Peyer's patch (tissue), 4 donors: ENCODE measurements at places on chromosomes 7 and 10. TPM values are rescaled to one million over a fixed set of nuclear protein-coding genes. Genes with fewer than 3 reads are reported as not detected.

PTPRE gene
- total RNA-seq = 48.7 TPM

SLC39A12 gene
- not detected for total RNA-seq

DNA sequence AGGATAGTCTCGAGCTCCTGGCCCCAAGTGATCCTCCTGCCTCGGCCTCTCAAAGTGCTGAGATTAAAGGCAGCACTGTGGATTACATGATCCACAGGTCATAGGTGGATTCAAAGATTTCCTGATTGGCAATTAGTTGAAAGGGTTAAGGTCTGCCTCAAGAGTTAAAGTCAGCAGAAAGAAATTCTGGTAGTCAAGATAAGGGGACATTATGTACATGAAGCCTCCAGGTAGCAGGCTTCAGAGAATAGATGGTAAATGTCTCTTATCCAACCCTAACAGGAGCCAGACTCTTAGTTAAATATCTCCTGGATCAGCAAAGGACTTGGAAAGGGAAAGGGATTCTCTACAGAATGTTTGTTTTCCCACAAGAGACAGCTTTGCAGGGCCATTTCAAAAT lies 93.7 kb downstream of the SKIDA1 start:
- H3K4me3 ChIP-seq = no peak overlapping the region
- H3K27me3 ChIP-seq = no peaks in the 10 kb centered on the region
- no peaks in the 10 kb centered on the region for H3K4me1 ChIP-seq
- H3K27ac ChIP-seq = no peak overlapping the region
- no peak for DNase-seq

NCF1 gene
- 46.2 TPM for total RNA-seq

GRCh38 chr10:48456361-48456804 lies 148.5 kb downstream of the ARHGAP22 start:
- no peaks in the 10 kb centered on the region for H3K27me3 ChIP-seq
- no peaks in the 10 kb centered on the region for H3K36me3 ChIP-seq
- no peaks in the 10 kb centered on the region for H3K4me1 ChIP-seq
- H3K27ac ChIP-seq = no peak overlapping the region
- DNase-seq = peak; percentile 64

DNA sequence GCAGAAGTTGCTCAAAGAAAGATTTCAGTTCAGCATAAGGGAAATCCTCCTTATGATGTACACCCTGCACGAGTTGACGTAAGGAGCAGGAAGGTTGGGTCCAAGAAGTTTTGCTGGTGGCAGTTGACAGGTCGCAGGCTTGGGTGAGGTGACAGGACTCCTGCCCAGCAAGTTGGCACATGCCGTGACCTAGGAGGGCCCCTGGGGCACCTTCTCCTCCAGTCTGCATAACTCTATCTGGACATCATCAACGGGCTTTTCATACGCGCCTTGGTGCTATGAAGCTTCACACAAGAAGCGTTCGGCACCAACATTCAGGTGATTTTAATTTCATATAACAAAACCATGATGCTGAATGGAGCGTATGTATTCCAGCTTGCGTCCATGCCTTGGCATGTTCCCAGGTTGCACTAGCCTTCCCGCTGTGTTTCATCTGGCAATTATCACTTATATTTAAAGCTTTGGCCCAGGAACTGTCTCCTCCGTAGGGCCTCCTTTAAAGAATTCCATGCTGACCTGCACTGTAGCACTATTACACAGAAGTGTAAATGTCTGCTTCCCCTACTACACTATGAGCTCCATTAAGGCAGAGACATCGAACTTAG lies 651.6 kb upstream of the FOXK1 start:
- DNase-seq = no peak
- H3K27me3 ChIP-seq = no peaks in the 10 kb centered on the region
- no peak overlapping the region for H3K4me3 ChIP-seq
- H3K27ac ChIP-seq = no peak overlapping the region
- no peaks in the 10 kb centered on the region for H3K36me3 ChIP-seq
- no peaks in the 10 kb centered on the region for H3K4me1 ChIP-seq

COBL gene
- total RNA-seq = 104 TPM

ZNF487 gene
- total RNA-seq = 23.6 TPM

DNA sequence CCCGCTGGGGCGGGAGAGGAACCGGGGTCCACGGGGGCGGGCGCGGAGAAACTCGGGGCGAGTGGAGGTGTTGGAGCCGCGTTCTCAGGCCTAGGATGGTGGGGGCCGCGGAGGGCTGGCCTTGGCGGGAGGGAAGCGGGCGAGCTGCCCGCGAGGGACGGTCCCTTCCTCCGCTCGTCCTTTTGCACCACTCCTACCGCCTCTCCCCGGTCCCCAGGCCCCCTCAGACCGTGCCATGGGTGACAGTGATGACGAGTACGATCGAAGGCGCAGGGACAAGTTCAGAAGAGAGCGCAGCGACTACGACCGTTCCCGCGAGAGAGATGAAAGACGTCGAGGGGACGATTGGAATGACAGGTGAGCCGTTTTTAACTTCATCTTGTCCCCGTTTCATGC lies 451 bp downstream of the SRRT start:
- peak overlapping the region; percentile 98 for H3K4me3 ChIP-seq
- peak overlapping the region; percentile 97 for H3K27ac ChIP-seq
- no peaks in the 10 kb centered on the region for H3K4me1 ChIP-seq
- no peaks in the 10 kb centered on the region for H3K27me3 ChIP-seq
- no peak for DNase-seq

TMEM106B gene
- total RNA-seq = 35.9 TPM

- H3K27me3 ChIP-seq = no peaks in the 10 kb centered on the region
- H3K4me3 ChIP-seq = no peak overlapping the region
- DNase-seq = peak; percentile 59
- H3K36me3 ChIP-seq = no peaks in the 10 kb centered on the region
Measured at GRCh38 chr10:102322914-102323313, 72.6 kb upstream of the NFKB2 start.

GRCh38 chr10:102287538-102287937 lies 42.2 kb downstream of the GBF1 start:
- H3K4me1 ChIP-seq = no peaks in the 10 kb centered on the region
- H3K27me3 ChIP-seq = no peaks in the 10 kb centered on the region
- H3K4me3 ChIP-seq = no peak overlapping the region
- no peak for DNase-seq
- no peak overlapping the region for H3K27ac ChIP-seq

DNA sequence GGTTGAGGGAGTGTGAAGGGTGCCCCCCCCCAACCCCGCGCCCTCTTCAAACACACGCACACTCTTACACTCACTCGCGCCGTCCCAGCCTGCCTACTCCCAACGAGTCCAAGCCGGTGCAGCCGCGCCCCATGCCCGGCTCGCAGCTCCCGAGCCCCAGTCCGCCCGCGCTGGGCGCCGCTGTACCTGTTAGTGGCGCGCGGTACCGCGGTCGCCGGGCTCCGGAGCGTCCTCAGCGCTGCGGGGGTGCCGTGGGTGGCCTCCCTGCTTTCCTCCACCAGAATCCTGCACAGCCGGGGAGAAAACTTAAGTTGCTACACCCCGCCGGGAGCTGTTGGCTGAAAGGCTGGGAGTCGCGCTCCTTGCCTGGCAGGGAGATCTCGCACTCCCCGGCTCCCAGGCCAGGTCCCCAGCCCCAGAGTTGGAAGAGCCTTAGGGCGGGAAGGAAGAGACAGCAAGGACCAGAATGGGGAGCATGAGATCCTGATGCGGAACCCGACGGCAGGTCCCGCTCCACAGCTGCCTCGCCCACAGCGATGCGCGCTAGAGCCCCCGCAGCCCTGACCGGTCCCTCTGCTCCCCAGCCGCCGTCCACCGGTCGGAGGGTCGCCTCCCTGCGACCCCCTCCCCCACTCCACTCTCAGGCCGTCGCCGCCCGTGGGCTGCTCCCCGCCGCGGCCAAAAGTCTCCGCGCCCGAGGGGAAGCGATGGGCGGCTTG lies 863 bp downstream of the ST8SIA6 start:
- H3K4me1 ChIP-seq = no peaks in the 10 kb centered on the region
- H3K4me3 ChIP-seq = peak overlapping the region; percentile 50
- DNase-seq = peak; percentile 73
- H3K27ac ChIP-seq = no peak overlapping the region

DNA sequence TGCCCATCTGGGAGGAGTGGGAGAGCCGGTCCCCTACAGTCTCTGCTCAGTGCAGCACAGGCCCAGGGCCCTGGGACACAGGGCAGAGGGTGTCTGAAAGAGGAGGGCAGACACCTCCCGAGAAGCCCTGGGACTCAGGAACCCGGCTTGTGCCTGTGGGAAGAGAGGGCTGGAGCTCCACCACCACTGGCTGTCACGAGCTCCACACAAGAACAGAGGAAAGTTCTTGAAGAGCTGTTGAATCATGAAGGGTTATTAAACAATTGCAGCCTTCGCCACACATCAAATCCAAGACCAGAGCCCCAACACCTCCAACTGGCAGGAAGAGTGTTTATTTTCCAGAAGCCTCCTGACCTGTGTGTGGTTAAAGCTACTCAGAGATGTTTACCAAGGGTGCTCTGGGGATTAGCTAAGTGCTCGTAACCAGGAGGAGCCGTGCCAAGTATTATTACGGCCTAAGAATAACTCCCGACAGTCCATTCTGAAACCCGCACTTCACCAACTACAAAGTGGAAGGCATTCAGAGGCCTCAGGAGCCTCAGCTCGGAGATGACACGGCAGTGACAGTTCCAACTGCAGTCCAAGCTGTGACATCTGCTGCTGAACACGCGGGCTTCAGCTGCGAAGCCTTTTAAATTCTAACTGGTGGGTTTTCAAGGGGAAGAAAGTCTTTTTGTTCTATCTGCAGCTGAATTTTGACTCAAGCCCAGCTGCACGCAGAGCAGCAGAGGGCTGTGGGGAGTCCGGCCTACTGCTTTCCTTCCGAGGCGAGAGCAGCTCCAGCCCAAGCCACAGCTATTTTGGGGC lies 75.1 kb downstream of the MAD1L1 start:
- H3K27ac ChIP-seq = no peak overlapping the region
- no peak overlapping the region for H3K4me3 ChIP-seq
- no peaks in the 10 kb centered on the region for H3K27me3 ChIP-seq
- H3K4me1 ChIP-seq = no peaks in the 10 kb centered on the region
- DNase-seq = peak; percentile 60
- H3K36me3 ChIP-seq = no peaks in the 10 kb centered on the region

- no peak for DNase-seq
- H3K4me3 ChIP-seq = no peak overlapping the region
- H3K27ac ChIP-seq = no peak overlapping the region
- no peaks in the 10 kb centered on the region for H3K36me3 ChIP-seq
Measured at GRCh38 chr10:20313665-20314064, 497.4 kb downstream of the PLXDC2 start.

CC2D2B gene
- total RNA-seq = 30.5 TPM

IFIT1B gene
- not detected for total RNA-seq

DNA sequence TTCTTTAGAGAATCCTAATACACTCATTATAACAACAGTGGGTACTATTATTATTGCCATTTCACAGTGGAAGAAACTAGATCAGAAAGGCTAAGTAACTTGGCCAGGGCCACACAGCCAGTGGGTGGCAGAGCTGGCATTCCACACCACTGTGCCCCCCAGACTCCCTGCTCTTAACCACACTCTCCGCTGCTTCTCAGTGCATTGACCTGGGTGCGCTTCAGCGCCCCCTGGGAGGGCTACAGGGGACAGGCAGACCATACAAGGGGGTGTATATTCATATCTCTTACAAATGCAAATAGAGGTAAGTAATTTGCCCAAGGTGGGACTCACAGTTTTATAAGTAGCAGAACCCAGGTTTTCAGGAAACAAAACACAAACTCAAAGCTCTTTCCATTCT lies 77.0 kb upstream of the NMT2 start:
- H3K27me3 ChIP-seq = no peaks in the 10 kb centered on the region
- DNase-seq = peak; percentile 24
- H3K36me3 ChIP-seq = no peaks in the 10 kb centered on the region

DNA sequence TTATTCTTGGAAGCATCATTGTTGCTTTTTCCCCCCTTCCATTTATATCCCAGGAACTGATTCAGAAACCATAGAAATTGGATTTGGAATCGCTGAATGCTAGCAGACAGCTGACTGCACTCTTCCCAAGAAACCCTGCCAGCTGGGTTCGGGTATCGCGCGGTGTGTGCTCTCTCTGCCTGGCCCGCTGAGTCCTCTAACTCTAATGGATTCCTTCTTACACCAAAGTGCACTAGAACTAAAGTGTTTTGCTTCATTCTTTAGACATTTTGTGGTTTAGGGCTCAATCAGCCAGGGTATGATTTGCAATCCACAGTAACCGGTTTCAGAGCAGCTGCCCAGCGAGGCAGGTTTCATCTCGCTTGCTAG lies 92.2 kb downstream of the EGFR start:
- DNase-seq = no peak
- no peaks in the 10 kb centered on the region for H3K27me3 ChIP-seq
- H3K4me1 ChIP-seq = no peaks in the 10 kb centered on the region
- no peaks in the 10 kb centered on the region for H3K36me3 ChIP-seq
- H3K4me3 ChIP-seq = no peak overlapping the region

- DNase-seq = no peak
- H3K36me3 ChIP-seq = no peaks in the 10 kb centered on the region
- H3K4me3 ChIP-seq = no peak overlapping the region
Measured at GRCh38 chr10:34791228-34791627, 23.9 kb downstream of the PARD3 start.

TRPV5 gene
- not detected for total RNA-seq

GRCh38 chr7:151954866-151955820 lies 1.1 kb upstream of the GALNTL5 start:
- no peaks in the 10 kb centered on the region for H3K36me3 ChIP-seq
- H3K27me3 ChIP-seq = no peaks in the 10 kb centered on the region
- no peak for DNase-seq
- H3K4me3 ChIP-seq = no peak overlapping the region
- H3K4me1 ChIP-seq = no peaks in the 10 kb centered on the region
- no peak overlapping the region for H3K27ac ChIP-seq

ACBD7 gene
- total RNA-seq = not detected

VWC2 gene
- 0.13 TPM for total RNA-seq

DNA sequence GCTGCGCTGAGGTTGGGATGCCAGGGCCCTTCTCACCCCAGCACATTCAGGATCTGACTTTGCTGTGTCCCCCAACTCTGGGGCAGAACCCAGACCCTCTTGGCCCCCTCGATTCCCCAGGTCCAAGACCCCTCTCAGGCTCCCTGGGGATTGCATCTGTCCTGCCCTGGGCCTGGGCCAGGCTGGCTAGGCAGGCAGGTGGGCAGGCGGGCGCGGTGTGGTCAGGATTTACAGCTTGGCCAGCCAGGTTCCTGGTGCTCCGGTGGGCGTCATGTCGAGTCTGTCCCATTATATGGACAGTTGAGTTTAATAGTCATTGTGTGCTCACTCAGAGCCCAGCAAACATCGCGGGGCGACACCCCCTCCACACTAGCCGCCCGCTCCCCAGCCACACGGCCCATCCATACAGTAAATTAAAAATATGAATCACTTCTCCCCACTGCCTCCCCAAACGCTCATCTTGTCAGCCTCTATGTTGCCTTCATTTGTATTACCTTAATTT lies 23.5 kb downstream of the POLL start:
- H3K4me3 ChIP-seq = no peak overlapping the region
- no peaks in the 10 kb centered on the region for H3K4me1 ChIP-seq
- DNase-seq = peak; percentile 34
- H3K27ac ChIP-seq = no peak overlapping the region
- no peaks in the 10 kb centered on the region for H3K27me3 ChIP-seq
- H3K36me3 ChIP-seq = no peaks in the 10 kb centered on the region

FRAT1 gene
- 9.7 TPM for total RNA-seq
